ENCODE measurements at places on chromosomes 5 and 9.

DNA sequence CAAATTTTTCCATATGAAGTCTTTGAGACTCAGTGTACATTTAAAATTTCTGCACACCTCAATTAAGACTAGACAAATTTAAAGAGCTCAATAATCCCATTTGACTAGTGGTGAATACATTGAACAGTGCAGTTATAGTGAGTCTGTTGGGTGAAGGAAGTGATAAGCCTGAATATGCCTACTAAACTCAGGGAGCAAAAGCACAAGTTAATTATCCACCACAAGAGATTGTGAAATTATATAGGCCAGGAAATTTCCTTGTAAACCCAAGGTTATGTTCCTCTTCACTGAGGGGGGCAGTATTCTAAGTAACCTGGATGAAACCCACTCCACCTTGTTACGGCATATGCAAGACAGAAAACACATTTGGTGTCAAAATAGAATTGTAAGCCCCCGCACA lies 612.9 kb upstream of the DAB2 start:
- DNase-seq: no peak

DNA sequence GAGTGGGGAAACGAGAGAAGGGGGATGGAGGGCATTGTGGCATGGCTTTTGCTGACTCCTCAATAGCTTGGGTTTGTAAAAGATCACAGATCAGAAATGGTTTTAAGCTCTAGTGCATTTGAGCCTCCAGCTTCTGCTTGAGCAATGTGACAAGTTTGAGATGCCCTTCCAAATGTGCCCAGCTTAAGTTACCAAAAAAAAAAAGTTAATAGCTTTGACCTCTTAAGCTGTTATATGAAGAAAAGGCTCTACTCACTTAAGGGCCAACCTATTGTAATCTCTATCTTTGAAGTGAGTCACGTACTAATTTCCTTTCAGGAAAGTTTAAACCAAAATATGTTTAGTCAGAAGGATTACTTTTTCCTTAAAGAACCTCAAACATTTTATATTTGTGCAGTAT lies 428.8 kb upstream of the ACTBL2 start:
- no peak for DNase-seq

DNA sequence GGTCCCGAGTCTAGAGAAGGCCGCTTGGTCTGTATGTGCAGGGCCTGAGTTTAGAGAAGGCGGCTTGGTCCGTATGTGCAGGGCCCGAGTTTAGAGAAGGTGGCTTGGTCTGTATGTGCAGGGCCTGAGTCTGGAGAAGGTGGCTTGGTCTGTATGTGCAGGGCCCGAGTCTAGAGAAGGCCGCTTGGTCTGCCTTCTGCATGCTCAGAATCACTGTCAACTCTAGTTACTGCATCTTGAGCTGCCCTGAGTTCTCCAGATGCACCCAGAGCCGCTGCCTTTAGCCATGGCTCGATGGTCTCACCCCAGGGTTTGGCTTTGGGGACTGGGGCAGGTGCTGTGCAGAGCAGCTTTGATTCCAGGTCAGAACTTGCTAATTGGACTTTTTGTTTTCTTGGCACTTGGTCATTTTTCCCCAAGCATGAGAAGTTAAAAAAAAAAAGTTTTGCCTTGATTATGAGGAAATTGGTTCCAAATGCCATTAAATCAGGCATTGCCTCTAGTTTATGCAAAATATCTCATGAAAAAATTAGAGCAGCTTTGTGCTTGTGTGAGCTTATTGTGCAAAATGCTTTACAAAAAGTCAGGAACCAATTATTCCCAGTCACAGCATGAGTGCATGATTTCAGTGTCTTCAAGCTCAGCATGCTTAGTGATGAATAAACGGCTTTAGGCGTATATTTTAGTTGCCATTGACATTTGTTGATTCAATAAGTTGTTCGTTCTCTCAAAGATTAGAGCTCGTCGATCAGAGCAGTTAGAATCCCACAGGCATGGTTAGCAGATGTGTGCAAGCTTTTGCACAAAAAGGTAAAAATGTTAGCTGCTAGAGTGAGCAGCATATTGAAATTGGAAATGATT lies 25.4 kb upstream of the EXOC3 start:
- no peak for DNase-seq

DNA sequence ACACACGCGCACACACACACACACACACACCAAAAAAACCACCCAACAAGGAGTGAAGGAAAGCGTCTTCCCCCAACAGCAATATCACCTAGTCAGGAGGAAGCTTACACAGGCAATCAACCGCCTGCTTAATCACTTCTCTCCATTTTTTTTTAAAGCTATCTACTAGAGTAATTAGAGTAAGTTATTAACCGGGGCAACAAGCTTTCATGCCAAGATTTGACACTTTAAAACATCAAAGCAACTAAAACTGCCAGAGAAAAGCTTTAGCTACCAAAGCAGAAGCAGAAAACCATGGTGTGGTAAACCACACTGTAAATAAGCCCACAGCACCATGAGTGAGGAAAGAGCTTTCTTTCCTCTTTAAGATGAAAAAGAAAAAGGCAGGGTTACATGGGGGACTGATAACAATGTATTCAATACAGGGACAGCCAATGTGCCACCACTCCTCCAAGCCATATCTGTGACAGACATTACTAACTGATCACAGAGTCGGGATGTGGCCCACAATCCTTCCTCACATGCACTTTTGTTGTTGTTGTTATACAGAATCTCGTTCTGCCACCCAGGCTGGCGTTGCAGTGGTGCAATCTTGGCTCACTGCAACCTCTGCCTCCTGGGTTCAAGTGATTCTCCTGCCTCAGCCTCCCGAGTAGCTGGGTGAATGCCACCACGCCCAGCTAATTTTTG lies 282.1 kb downstream of the CRB2 start:
- DNase-seq: peak; percentile 52

Measured in suppressor macrophage (primary cell).